Activated CD4-positive, alpha-beta T cell treated with anti-CD3 and anti-CD28 coated beads, Interleukin-2, amount 10 ng/mL, durations not matched to agents 7 days and 5 days (primary cell): ENCODE measurements at places on chromosomes 4 and X.
A peak's percentile ranks its signal among the peaks of the same experiment; 100 is the strongest.

DNA sequence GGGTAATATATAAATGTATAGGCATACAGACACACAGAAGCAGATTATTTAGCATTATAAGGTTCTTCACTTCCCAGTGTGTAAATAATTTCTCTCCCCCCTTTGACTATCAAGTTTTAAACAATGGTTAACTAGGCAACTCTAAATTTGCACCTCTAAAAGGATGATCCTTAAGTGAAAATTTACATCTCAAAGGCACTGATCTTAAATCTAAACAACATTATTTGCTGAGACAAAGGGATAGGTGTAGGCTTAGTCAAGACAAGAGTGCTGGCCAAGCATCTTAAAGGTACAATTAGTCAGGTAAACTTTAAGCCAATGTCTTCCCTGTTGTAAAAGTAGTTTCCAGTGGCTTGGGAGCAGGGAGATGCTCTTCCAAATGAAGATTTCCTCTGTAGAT lies 33.0 kb downstream of the NLRP2B start:
- no peak for DNase-seq

DNA sequence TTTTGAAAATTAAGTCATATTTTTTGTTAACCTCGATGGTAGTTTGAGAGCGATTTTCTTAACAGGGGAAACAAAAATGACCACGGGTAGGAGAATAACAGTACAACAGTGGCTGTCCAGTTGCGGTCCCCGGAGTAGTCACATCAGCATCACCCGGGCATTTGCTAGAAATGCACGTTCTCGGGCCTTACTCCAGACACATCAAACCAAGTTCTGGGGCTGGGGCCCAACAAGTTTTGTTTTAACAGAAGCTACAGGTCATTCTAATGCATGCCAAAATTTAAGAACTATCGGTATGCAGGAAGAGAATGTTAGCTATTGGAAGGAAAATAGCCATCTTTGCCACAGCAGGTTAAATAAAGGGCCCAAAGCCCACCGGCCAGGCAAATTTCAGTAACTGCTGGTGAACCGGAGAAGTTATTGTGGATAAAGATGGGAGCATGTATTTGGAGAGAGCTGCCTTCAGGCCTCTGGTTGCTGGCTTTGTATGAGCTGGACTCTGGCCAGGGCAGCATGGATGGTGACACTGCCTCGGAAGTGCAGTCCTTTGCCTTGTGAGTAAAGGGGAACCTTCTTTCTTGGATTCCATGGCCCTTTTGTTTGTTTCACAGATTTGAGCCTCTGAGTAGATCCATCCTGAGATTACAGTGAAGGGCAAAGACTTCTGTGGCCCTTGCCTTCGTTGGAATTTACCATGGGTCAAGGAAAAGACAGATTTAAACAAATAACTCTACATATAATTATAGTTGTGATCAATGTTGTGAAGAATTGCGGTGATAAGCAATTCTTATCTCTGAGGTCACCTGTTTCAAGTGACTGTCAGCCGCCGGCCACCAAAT lies 62.1 kb downstream of the TBC1D14 start:
- no peak for DNase-seq

DNA sequence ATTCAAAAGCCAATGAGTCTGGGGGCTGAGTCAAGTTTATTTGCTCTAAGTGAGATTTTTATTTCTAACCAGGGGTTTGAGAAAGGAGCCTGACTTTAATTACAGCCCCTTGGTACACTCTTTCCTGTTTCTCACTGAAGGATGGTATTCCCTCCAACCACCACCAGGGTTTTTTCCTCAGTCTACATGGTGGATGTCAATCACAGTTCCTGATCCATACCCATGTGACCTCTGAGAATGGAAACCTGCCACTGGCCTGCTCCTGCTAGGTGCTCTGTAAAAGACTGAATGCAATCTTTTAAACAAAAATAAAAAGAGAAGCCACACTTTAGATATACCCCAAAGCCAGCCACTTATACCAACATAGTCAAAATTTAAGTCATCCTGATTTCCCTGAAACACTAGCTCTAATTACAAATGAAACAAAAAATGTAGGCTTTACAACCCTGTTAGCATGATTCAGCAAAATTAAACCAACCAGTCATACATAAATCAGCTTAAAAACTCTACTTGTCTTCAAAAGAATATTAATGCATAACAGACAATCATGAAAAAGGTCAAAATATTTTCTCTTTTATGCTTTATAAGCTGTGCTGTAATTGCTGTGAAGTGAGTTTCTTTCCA lies 112.1 kb upstream of the NWD2 start:
- no peak for DNase-seq

DNA sequence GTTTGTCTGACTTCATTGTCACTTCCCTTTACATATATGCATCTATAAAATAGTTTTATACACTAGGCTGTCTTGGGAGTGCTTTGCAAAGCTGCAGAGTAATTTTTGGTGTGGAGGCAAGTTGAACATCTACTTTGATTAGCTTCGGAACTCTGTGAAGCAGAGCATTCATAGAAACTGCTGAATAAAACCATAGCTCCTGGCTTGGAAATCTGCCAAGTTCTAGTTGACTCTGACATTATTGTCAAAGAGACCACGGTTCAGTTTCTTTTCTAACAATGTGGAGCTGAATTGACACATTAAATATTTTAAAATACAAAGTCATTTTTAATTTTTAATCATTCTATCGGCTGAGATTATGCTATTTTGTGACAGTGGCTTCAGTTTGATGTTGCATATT lies 335.0 kb downstream of the BMPR1B start:
- no peak for DNase-seq

DNA sequence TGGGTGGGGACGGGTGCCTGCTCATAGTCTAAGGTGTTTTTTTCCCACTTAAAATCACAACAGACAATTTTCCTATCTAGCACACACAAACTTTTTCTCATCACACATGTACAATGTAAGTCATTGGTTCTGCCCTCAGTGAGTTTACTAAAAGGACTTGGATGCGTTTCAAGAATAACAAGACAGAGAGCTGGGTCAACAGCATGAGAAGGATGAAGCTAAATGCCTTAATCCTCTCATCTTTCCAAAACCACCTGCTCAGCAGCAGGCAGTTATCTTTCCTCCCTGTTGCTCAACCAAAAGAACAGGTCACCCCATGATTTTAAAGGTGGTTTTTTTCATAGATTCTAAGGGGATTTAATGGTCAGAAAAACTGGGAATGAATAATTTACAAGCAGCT lies 40.1 kb downstream of the OFD1 start:
- no peak for DNase-seq

- DNase-seq, result no peak
Measured at GRCh38 chr4:42816880-42817400, 75.6 kb upstream of the GRXCR1 start.

GRCh38 chr4:3436048-3436797 lies 5.5 kb upstream of the HGFAC start:
- no peak for DNase-seq

DNA sequence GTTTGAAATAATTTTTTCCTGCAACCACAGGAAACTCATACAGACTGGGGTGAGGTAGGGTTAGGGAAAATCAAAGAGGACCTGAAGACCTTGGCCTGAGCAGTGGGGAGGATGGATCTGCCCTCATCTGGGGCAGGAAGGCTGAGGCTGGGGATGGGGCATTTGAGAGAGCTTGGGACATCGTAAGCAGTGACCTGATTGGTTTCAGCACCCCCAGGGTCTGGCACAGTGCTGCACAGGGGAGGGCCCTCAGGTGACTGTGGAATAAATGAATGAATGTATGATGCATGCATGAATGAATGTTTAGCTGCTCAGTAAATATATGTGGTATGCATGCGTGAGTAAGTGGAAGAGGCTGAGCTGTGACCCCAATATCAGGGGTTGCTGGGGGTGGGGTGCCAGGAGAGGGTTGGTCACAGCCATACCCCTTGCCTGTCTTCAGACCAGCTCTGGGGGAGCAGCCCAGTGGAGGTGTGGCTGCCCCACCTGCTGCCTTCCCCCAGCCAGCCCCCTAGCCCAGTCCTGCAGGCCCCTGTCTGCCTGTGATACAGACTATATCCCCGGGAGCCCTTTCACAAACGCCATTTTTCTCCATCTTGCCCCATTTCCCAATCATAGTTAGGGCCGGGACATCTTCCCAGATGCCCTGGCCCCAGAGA lies 11.0 kb upstream of the TNIP2 start:
- DNase-seq, result no peak

DNA sequence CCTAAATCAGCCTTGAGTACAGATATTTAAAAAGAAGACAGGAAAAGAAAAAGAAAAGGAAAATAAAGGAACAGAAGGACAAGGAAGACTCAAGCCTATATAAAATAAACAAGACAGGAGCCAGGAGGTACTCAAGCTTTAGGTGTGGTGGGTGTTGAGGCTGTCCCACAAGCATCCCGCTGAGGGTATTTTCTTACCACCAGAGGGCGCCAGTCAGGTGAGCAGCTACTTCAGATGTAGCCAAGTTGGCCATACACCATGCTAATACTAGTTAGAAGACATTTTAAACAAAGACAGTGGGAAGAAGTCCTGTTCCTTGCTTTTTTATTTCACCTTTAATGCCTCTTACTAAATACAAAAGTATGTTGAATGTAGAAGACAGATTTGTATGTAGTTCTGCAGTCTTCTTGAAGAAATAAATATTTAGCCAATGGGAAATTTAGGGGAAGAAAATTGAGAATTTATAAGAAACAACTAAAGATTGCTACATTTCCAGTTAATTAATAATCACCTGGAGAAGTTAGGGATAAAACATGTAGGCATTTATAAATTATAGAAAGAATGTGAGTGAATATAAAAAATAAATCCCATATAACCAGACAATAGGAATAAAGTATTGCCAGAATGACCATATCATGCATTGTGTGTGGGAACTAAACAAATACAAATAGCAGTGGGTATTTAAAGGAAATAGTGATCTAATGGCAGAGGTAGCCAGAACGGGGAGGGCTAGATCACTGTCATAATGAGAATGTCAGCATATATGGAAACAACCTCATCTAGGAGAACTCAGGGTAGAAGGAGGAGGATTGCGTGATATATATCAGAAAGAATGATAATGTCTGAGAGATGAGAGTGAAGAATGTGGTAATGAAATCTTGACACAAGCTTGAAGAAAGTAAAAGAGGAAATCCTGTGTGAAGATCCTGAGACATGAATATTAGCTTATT lies 71.0 kb downstream of the MTHFD2L start:
- DNase-seq, result peak; percentile 84
